GM13976 (cell line): ENCODE measurements at places on chromosomes 13 and 19.

DNA sequence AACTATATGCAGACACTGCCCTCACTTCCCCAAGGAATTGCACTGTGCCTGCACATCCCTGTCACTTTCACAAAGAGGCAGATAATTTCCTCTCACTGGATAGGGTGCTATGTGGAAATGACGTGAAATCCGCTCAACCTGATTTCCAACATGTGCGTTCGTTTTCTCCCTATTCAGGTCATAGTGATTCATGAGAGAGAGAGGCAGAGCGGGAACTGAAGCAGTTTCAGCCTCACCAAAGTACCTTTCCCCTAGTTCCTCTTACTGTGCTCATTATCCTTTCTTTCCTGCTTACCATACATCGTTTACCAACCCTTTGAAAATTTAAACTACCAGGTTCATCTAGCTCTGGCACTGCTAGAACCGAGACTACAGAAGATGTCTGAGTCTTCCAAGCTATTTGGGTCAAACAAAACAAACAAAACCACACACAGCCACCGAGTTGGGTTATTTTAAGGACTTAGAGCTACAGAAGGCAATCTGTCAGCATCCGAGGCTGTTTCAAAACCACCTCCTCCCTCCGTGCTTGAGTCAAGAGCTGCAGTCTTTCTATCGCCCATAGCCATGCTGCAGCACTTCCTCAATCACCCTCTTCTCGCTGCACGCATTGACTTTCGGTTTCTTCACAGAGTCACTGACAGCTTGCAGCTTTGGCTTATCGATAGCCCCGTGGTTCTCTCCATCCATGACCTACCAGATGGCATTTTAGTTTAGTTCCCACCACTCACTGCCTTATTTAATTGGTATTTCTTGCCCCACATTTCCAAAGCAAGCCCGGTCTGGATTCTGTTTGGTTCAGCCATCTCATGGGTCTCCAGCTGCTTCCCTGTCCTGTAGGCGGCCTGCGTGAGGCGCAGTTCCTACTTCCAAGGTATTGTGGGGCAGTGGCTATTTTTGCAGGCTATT lies 1395.8 kb downstream of the EFNB2 start:
- peak; percentile 61 for DNase-seq

DNA sequence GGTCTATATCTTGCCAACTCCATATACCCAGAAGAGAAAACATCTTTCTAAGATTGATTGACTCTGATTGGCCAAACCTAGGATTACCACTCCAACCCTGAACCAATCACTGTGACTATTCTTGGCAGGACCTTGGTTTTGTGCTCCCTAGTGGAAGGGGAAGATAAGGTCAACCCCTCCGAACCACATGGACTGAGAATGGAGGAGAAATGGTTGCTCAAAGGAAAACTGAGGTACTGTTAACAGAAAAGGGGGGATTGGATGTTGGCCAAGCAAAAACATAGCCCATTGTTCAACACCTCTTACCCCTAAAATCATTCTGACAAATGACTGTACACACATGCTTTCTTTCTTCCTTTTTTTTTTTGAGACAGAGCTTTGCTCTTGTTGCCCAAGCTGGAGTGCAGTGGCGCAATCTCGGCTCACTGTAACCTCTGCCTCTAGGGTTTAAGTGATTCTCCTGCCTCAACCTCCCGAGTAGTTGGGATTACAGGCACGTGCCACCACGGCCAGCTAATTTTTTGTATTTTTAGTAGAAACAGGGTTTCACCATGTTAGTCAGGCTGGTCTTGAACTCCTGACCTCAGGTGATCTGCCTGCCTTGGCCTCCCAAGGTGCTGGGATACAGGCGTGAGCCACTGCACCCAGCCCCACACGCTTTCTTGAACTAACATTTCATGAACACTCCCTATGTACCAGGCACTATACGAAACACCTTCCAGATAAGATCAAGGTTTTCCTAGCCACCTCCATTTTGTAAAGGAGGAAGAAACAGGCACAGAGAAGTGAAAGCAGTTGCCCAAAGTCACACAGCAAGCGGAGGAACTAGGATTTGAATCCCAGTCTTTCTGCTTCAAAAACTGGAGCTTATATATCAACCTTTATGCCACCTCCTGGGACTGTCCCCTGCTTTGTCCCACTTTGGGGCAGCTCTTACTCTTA lies 6.5 kb downstream of the MEIOSIN start:
- no peak for DNase-seq

DNA sequence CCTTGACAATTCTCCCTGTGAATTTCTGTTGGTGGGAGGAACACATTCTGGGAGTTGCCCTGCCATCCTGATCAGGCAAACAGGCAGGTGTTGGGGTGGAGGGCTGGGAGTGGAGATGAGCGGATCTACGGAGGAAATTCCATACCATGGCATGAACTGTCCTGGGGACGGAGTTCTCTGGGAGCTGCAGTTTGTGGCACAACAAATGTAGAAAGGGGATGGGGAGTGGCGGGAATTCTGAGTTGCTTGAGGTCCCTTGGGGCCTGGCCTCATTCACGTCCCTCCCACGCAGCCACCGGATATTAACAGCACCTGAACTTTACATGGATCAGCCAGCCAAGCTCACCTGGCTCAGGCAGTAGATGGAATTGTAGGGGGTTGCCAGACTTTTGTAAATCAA lies 70.0 kb downstream of the CHST8 start:
- DNase-seq = no peak

GRCh38 chr13:40476175-40476958 lies 190.1 kb downstream of the FOXO1 start:
- DNase-seq = no peak

GRCh38 chr13:33321686-33322542 lies 36.4 kb upstream of the STARD13 start:
- DNase-seq = no peak

DNA sequence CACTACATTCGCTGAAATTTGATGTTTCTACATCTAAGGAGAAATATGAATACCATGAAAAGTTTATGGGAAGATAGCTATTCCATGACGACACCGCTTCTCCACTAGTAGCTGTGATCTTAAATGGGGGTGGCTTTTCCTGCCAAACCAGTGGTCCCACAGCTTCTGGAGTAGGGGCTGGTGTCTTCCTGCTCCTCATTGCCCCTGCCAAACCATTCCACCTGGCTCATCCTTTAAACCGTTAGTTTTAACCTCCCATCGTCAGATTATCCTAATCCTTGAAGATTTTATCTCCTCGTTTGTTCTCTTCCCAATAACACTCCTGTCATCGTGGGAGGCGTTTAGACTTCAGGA lies 568 bp upstream of the ZNF230 start:
- peak; percentile 9 for DNase-seq

- DNase-seq = peak; percentile 78
Observed at GRCh38 chr13:45370922-45371406, 30.0 kb upstream of the TPT1 start.

DNA sequence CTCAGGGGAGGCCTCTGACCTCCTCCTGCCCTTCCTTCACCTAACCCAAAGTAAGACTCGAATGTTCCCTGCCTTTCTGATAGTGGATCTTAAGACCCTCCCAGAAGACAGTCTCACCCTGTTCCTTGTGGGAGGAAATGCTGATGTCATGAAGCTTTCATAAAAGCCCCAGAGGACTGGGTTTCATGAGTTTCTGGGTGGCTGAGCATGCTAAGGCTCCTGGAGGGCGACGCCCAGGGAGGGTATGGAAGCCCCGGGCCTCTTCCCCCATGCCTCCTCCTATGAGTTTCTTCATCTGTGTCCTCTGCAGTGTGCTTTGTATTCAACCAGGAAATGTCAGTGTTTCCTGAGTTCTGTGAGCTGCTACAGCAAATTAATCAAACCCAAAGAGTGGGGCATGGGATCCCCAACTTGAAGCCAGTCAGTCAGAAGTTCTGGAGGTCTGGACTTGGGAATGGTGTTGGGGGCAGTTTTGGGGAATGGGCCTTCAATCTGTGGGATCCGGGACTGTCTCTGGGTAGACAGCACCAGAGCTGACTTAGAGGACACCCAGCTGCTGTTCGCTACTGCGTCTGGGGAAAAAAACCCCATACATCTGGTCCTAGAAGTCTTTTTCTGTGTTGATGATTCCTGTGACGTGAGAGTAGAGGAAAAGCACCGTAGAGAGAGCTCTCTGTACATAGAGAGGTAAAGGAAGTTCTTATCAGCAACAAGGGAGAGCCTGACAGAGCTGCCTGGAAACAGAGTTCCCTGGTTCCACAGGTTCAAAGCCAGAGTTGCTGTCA lies 2.0 kb upstream of the LILRB2 start:
- no peak for DNase-seq

DNA sequence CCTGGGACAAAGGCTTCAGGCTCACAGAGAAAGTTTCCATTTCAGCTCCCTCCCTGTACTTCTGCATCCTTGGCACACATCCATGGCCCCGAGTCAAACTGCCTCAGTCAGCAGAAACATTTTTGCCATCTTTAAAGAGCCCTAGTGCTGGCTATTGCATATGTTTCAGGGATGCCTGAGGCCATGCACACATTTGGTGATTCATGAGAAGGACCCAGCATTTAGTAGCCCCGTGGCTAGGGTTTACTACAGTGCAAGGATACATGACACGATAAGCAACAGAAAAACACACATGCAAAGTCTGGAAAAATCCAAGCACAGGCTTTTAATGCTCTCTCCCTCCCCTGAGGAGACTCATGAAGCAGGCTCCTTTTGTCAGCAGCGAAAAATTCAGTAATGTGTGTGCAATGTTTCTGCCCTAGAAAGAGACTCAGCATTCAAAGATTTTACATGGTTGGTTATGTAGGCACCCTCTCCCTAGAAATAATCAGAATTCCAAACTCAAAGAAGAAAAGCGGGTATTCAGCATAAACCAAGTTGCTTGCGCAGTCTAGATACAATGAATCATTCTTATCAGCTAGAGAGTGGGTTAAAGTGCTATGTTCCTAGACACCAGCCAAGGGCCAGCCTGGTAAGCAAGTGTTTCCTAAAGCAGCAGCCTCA lies 17.6 kb downstream of the ACOD1 start:
- no peak for DNase-seq
